AG20443 (cell line): ENCODE measurements at places on chromosomes 7 and 10.

DNA sequence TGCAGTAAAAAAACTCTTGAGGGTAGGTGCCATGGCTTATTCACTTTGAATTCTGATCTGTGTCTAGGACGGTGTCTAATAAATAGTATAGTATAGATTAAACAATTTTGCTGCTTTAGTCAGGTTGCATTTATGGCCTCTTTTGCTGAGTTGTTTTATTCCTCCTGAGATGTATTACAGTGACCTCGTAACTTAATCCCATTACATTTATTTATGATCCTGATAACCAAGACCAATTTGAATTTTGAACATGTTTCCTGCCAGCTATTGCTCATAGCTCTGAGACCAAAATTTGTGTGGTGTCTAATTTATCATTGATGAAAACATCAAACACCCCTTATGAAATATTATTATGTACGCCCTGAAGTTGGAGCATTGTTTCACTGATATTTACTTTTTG lies 381.9 kb upstream of the SEMA3C start:
- DNase-seq, result no peak

DNA sequence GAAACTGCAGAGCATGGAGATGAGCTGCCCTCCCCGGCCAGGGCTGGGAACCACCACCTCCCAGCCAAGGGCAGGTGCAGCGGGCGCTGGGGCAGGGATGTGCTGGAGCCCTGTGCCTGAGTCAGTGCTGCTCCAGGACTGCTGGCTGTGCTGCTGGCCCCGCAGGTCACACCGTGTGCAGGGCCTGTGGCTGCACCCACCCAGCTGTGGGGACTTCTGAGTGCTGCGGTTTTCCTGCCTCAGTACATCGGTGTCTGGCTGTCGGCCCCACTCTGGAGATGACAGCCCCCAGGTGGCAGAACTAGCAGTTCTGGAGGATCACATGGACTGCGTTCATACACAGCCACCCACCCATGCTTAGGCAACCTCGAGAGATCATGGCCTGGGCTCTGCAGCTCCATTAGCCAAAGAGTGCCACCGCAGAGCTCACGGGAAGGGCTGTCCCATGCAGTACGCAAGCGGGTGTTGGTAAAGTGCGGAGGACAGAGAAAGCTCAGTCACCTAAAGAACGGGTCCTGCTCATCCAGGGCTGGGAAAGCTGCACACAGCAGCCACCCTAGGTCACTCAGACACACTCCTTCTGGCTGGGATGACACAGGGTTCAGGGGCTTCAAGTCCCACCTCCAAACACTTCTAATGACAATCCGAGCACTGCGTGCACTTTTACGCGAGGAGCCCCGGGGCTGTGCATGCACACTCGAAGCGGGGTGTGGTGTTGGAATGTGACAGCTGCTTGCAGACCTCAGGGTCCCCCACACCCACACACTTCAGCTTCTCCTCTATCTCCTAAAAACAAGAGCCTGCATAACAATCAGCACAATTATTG lies 198.1 kb upstream of the PPP2R2D start:
- no peak for DNase-seq

DNA sequence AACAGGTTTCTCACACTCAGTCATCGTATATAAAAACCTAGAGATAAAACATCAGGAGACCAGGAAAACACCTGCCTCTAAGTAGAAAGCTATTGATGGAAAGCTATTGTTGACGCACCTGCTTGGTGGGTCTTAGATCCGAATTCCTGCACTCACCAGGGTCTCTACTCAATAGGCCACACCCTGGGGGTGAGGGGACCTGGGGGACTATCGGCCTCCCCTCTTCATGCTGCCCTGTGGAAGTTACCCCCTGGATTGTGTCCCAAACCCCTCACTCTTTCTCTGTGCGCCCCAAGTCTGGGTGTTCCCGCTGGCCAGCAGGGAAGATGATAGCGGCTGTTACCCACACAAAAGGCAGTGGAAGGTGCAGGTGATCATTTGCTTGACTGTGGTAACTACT lies 313.0 kb downstream of the WDR37 start:
- no peak for DNase-seq

DNA sequence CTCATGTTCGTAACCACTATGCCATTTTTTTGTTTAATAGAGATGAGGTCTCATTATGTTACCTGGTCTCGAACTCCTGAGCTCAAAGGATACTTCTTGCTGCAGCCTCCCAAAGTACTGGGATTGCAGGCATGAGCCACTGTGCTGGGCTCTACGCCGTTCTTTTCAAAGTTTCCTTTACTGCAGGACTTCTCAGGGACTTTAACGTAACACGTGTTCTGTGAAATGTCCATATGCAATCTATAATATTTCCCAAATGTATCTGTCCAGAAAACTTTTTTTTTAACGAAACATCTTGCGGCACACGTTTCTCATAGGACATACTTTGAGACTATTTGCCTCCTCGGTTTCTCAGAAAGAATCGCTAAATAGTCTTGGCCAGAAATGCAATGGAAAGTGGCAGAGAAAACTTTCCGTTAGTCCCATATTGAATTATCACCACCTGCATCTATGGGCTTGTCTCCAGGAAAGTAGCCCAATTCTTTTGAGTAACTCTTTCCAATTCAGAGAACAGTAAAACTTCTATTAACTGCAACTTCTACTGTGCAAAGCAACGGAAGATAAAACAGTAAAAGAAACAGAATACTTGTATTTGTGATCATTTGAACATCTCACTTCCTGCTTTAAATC lies 96.3 kb downstream of the ELMO1 start:
- no peak for DNase-seq

GRCh38 chr10:12512332-12513002 lies 163.1 kb downstream of the CAMK1D start:
- DNase-seq, result no peak

- no peak for DNase-seq
These were observed 8.2 kb upstream of the LSM8 start for GRCh38 chr7:118175740-118176139.

DNA sequence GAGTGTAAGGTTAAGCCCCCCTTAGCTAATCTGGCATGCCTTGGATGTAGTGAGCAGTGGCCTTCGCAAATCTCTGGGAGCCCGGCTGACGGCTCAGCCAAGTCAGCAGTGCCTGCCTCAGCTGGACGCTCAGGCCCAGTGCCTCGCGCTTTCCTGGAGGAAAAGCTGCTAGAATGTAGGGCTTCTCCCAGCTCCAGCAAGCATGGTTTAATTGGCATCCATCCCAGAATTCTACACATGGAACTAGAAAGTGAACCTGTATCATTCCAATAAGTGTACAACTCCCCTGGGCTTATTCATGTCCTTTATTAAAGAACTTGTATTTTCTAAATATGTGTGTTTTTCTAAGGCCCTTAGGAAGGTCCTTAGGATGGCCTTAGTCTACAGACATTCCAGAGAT lies 287.8 kb upstream of the SHH start:
- DNase-seq, result no peak

GRCh38 chr10:75884808-75885207 lies 453.4 kb downstream of the LRMDA start:
- no peak for DNase-seq

DNA sequence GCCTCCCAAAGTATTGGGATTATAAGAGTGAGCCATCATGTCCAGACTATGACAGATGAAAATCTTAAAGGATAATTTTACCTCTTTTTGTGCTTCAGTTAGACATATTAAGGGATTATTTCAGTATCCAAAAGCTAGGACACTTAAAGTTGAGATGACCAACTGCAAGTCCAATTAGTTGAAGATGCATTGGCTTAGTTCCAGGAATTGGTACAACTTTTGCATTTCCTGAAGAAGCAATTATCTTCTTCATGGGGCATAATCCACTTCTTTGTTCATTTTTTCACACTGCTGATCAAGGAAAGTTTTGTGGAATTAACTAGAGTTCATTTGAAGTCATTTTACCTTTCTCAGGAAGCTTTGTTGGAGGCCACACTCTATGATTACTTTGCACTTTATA lies 72.0 kb upstream of the HECW1 start:
- DNase-seq, result no peak

GRCh38 chr7:18860221-18860620 lies 257.2 kb downstream of the TWIST1 start:
- DNase-seq, result no peak

DNA sequence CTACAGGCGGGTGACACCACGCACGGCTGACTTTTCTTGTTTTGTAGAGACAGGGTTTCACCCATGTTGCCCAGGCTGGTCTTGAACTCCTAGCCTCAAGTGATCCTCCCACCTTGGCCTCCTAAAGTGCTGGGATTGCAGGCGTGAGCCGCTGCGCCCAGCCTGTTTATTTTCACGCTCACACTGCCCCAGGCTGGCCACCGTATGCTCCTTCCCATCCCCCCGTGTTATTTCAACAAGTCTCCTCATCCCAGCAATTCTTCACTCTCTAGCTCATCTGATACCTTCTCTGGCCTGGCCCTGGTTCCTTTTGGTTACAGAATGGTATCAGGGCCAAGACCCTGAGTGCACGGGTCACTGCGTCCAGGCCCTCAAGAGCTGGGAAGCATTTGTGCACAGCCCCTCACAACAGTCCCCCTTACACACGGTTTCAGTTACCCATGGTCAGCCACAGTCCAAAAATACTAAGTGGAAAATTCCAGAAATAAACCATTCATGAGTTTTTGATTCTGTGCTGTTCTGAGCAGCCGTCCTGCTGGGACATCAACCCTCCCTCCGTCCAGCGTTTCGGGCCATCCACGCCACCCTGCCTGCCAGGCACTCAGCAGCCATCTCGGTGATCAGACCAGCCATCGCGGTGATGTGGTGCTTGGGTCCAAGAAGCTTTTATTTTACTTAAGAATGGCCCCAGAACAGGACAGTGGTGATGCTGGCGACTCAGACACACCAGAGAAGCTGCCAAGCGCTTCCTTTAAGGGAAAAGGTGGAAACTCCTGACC lies 8.9 kb downstream of the COX19 start:
- no peak for DNase-seq

GRCh38 chr10:83545901-83546391 lies 593.4 kb upstream of the GHITM start:
- DNase-seq, result no peak

DNA sequence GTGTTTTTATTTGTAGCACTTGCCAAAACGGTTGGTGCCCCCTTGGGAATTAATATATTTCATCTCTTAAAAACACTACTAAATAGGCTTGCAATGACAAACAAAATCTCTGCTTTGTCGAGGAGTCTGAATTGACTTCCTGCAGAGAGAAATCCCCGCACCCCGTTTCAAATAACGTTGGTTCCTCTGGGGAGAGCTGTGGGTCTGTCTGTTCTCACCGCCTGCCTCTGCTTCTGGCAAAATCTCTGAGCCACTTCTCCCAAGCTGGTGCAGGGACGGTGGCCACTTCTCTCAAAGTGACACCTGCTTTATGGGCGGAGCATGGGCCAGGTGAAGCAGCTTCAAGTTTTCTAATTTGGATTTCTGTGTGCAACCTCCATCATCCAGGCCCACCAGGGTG lies 186.3 kb upstream of the ADARB2 start:
- no peak for DNase-seq

DNA sequence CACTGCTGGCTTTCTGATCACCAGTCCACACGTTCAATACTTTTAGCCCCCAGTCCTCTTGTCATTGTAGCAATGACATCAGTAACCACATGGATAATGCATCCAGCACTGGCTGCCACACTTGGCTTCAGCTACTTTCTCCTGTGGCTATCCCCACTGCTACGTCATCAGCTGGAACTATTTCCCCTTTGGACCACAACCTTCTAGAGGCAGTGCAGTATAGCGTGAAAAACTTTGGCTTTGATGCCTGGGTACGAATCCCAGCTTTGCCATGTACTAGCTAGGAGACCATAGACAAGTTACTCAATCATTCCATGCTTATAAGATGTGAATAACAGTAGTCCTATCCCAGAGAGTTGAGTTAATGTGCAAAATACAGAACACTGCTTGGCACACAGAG lies 63.2 kb downstream of the CCDC3 start:
- no peak for DNase-seq

DNA sequence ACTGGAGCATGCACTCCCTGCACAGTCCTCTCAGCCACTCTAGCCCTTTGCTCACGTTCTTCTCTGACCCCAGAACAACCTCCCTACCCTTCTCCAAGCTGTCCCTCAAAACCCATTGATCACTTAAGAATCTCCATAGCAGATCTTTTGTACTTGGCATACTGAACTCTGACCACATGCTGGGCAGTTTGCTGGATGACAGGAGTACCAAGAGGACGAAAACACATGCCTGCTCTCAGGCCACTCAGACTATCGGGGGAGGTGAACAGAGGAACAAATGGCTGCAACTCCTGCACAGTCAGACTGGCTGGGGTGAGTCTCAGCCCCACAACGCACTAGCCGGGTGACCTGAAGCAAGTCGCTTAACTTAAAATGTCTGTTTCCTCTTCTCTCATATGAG lies 52.7 kb downstream of the KCNMA1 start:
- no peak for DNase-seq

- no peak for DNase-seq
These were observed 219.5 kb upstream of the AOAH start for GRCh38 chr7:36943591-36944435.

- DNase-seq, result no peak
These were observed 33.9 kb downstream of the PWWP2B start for GRCh38 chr10:132430861-132431271.

- no peak for DNase-seq
These were observed 218.7 kb downstream of the PARD3 start for GRCh38 chr10:34596351-34596750.

DNA sequence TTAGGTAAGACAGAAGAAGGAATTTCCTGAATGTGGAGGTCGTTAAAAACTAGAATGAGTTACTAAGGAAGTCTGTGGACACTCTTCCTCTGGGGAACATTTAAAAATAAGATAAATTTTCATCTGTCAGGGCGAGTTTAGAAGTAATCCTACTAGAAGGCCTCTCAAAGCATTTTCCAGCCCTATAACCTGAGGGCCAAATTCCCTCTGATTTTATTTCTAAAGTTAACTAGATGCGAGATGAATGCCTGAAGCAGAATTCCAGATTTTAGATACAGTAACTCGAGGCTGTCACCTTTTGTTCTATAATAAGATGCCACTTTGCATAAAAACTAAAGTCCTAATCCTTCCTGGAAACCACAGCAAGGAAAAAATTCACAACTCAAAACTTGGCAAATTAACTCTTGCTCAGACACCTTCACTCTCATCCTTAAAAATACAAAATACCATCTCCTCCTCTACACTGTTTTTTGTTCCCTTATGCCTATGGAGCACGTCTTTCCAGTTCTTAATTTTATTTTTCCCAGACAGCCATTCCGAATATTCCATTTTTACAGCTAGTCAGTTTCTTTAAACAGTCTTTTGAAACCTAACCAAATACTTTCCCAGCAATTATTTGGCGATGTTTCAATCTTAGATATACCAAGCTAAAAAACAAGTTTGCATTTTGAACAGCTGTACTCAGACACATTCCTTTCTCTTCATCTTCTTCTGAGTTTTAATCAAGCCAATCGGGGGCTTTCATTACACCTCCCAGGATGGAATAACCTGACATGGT lies 420.7 kb upstream of the NFE2L3 start:
- DNase-seq, result no peak
